ENCODE measurements at places on chromosomes 5 and 9.

DNA sequence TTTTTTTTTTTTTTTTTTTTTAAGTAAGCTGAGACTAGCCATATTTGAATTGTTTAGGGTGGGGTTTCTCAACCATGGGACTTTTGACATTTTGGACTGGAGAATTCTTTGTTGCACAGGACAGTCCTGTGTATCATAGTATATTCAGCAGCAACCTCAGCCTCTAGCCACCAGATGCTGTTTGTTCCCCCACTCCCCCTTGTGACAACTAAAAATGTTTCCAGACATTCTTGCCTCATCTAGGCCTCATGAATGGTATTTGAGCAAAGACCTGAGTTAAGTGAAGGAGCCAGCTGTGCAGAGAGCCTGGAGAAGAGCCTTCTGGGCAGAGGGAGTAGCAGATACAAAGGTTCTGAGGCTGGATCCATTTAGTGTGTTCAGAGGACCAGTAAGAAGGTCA is 155.9 kb downstream of the SGCD start:
- no peak for DNase-seq

GRCh38 chr5:138955013-138955660 is 80.0 kb upstream of the LRRTM2 start:
- no peak for DNase-seq

DNA sequence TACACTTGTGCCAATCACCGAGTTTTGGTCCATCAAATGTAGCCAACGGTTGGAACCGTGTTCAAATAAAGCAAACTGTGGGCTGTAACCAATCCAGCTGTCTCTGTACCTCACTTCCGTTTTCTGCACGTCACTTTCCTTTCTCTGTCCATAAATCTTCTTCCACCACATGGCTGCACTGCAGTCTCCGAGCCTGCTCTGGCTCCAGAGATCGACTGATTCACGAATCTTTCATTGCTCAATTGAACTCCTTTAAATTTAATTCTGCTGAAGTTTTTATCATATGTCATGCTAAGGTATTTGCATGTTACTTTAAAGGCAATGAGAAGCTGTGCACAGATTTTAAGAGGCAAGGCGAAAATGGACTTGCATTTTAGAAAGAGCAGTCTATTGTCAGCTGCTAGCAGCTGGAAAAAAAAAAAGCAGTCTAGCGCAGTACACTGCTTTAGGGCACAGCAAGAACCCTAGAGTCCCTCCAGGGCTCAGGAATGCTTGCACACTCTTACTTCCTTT is 13.2 kb downstream of the TTC39B start:
- DNase-seq: no peak

- no peak for DNase-seq
Observed at GRCh38 chr5:36279054-36279698, 22.5 kb downstream of the RANBP3L start.

GRCh38 chr5:93161661-93162654 is 419.1 kb downstream of the NR2F1-AS1 start:
- no peak for DNase-seq

GRCh38 chr5:164748861-164749260 is 1243.4 kb downstream of the MAT2B start:
- no peak for DNase-seq

DNA sequence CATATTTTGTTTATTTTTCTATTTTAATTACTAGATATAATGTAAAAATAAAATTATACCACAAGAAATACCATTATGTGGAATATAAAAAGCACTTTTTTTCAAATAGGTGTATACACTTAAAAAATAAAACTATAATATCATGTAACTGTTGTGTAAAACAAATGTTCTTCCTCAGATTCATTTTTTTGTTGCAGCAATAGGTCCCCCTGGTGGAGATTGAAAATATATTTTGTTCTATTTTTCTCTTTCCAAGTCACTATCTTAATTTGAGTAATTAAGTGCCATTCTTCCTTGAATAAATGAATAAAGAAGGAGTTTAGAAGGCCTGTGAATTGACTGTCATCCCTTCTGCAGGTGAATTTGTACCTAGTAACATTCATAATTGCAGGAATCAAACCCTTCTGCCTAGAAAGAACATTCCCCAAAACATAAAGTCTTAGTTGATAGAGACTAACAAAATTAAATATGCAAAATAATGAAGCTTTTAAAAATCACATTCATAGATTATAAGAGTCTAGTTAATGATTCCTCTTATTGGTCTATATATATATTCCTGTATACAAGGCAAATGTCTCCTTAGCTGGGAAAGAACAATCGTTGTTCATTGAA is 23.4 kb downstream of the CETN3 start:
- no peak for DNase-seq

- no peak for DNase-seq
Observed at GRCh38 chr5:61637566-61637965, 305.5 kb downstream of the ZSWIM6 start.

DNA sequence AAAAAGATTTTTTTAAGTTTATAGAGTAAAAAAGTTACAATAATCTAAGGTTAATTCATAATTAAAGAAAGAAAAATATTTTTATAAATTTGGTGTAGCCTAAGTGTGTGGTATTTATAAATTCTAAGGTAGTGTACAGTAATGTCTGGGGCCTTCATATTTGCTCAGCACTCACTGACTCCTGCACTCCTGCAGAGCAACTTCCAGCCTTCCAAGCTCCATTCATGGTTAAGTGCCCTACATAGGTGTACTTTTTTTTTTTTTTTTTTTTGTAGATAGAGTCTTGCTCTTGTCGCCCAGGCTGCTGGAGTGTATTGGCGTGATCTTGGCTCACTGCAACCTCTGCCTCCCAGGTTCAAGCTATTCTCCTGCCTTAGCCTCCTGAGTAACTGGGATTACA is 10.1 kb downstream of the ACOT12 start:
- DNase-seq: no peak

- peak; percentile 36 for DNase-seq
Observed at GRCh38 chr5:75049456-75050351, 2.7 kb downstream of the GCNT4 start.

GRCh38 chr5:33675958-33676464 is 215.8 kb downstream of the ADAMTS12 start:
- DNase-seq: no peak

DNA sequence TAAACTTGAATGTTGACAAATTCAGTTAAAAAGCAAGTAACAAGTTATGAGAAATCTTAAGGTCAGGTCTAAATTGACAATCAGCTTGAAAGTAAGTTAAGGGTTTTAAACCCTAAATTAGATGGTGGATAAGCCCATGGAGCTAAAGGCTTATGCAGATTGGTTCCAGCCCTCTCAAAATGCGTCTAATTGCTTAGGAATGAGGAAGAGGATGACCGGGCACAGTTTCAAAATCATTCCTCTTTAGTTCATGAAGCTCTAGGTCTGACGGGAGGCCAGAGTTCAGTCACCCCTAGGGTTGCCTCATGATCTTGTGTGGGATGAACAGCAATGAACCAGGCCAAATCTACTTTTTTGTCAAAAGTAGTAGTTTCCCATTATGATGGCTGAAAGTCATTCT is 75.4 kb downstream of the SLC38A9 start:
- DNase-seq: no peak

DNA sequence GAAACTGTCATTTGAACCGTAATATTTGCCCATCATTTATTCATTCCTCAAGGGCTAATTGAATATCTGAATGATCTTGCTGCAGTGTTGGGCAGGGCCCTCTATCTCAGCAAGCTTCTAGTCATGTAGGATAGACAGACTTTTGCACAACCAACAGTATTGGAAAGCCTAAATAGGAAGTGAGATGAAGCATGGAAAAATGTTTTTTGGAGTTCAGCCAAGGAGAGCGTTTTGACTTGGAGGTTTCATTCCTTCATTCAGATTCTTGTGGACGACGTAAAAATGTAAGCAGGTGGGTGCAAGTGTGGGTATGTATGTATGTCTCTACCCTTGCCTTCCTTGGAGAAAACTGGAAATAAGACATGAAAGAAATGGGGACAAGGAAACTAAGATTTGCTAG is 15.5 kb downstream of the DAPK1 start:
- DNase-seq: no peak

- no peak for DNase-seq
Observed at GRCh38 chr9:129220771-129221170, 42.7 kb upstream of the IER5L start.

DNA sequence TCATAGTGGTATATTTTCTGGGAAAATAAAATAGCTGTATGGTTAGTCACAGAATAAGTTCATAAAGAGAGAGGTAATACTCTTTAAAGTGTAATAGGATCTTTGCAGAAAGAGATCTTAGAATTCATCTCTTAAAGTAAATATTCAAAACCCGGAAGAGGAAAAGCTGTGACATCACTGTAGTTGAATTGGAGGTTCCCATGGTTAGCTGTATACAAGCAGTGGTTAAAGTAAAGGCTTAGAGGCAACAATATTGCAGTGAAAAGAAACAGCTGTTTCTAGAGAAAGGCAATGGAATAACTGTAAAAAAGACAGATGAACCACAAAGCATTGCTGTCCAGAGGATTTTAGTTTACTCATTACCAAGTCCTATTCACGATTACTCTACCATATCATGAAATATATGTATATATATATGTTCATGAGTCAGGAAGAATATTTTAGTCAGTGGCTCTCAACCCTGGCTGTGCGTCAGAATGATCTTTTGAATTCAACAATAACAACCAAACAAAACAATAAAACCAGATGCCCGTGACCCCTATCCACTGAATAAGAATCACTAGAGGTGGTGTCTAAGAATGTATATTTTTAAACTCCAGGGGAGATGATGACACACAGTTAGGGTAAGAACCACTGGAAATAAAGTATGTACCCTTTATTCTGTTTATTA is 4.7 kb downstream of the ERCC6L2 start:
- no peak for DNase-seq

DNA sequence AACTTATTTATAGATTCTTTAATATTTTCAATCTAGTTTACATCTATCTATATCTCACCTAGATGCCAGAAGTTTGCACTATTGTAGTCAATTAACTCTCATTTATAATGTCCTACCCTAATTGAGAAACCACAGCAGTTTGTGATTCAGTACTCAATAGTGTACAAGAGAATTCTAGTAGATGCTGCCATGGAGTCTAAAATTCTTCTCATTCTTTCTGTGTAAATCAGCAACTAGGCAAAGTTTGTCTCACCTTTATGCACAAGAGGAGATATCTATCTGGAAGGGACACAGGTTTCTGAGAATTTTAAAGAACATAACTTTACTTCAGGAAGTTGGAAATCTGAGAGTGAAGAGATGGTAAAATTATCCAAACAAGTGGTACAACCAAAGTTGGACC is 173.0 kb upstream of the FBXL7 start:
- DNase-seq: no peak

DNA sequence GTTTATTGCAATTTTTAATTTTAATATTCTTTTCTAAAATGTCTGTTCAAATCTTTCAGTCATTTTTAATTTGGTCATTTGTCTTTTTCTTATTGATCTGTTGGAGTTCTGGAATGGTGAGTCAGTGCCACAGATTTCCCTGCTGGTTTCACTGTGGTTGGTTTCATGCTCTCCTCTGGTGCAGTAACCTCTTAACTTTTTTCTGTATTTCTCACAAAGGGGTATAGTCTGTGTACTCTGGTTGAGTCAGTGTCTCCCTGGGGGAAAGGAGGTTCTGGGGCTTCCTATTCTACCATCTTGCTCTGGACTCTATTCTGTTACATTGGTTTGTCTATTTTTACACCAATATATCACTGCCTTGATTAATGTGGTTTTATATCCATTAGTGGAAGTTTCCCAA is 178.8 kb downstream of the CSNK1G3 start:
- DNase-seq: no peak

GRCh38 chr9:22623236-22623635 is 176.6 kb downstream of the DMRTA1 start:
- no peak for DNase-seq

GRCh38 chr9:90044710-90045151 is 439.9 kb downstream of the GADD45G start:
- no peak for DNase-seq
